ENCODE measurements at places on chromosomes 4 and X. TPM values are rescaled to one million over a fixed set of nuclear protein-coding genes. Genes with fewer than 3 reads are reported as not detected.

Gene CNKSR2
- total RNA-seq = not detected

Gene MAGEH1
- total RNA-seq = 11.7 TPM

Gene PARM1
- not detected for total RNA-seq

Gene GSX2
- not detected for total RNA-seq

Gene GYG2
- 1.0 TPM for total RNA-seq

Gene FOXR2
- total RNA-seq = not detected

Gene TRAPPC11
- total RNA-seq = 24.0 TPM

Gene USP17L22
- not detected for total RNA-seq

Gene SHROOM4
- total RNA-seq = 20.7 TPM

Gene GLRA2
- not detected for total RNA-seq

Gene SNCA
- 116 TPM for total RNA-seq

Gene SFRP2
- total RNA-seq = not detected

Gene MBNL3
- 0.26 TPM for total RNA-seq

DNA sequence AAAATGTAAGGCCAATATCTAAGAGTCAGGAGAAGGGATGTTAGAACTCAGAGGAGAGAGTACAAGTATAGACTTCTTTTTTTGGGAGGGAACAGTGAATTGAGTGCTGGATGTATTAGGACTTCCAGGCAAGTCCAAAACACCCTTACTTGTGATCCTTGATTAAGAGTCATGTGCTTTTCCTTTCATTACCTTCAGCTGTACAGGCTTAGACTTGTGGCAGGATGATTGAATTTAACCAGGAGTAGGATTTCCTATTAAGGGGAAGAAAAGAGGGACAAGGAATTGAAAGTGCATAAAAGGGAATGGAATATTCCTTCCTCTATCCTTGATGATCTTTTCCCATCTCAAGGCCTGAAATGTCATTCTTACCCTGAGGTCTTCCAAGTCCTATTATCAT is 606.7 kb downstream of the STIM2 start:
- no peak for DNase-seq

DNA sequence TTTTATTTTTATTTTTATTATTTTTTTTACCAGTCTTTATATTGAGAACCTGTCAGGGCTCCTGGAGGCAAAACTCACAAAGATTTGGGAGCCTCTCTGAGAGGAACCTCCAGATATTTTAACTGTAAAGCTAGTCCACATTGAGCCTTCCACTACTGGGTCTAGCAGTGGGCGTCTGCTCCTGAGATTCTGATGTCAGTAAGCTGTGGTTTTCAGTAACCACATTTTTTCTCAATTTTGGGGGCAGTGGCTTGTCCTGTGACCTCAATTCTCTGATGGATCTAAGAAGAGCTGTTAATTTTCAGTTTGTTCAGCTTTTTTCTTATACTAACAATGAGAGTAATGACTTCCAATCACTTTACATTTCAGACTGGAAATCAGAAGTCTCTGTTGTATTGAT is 23.6 kb upstream of the GPRASP1 start:
- DNase-seq = no peak

DNA sequence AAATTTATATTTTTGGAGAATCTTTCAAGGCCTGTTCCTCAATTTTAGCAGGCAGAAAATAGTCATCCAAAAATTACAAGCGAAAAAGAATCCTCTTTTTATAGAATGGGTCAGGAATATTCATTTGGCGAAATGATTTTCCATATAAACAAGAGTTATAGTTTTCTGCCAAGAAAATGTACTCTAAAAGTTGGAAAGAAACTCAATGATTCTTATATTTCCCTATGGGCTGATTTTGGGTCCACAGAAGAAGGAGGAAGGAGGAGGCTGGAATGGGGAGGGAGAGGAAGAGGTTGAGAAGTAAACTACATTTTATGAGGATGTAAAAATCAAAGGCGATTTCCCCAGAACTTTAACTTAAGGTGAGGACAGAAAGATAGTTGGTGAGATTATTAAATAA is 159.3 kb downstream of the DCAF12L1 start:
- DNase-seq = no peak

- peak; percentile 75 for DNase-seq
Measured at GRCh38 chr4:136864604-136865185, 667.6 kb downstream of the PCDH18 start.

GRCh38 chr4:58734030-58734674 is 1624.0 kb upstream of the IGFBP7 start:
- no peak for DNase-seq

- no peak for DNase-seq
Measured at GRCh38 chr4:24734511-24734910, 60.9 kb upstream of the SOD3 start.

DNA sequence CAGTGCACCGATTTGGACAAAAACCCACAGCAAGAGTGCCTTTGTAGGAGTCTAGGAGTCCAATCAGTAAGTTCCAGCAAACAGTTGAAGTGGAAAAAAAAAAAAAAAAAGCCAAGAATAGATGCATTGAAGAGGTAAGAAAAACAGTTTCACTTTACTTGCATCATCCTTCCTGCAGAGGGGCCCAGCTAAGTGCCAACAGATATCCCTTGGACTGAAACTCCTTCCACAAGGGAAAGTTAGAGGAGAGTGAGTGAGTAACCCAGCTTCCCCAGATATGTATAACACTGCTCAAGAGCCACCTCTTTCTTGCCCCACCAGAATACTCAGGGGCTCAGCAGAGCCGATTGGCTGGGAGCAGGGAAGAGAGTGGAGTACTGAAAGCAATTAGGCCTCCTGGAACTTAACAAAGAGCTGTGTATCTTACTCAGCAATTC is 617.7 kb upstream of the SMIM31 start:
- DNase-seq = no peak

DNA sequence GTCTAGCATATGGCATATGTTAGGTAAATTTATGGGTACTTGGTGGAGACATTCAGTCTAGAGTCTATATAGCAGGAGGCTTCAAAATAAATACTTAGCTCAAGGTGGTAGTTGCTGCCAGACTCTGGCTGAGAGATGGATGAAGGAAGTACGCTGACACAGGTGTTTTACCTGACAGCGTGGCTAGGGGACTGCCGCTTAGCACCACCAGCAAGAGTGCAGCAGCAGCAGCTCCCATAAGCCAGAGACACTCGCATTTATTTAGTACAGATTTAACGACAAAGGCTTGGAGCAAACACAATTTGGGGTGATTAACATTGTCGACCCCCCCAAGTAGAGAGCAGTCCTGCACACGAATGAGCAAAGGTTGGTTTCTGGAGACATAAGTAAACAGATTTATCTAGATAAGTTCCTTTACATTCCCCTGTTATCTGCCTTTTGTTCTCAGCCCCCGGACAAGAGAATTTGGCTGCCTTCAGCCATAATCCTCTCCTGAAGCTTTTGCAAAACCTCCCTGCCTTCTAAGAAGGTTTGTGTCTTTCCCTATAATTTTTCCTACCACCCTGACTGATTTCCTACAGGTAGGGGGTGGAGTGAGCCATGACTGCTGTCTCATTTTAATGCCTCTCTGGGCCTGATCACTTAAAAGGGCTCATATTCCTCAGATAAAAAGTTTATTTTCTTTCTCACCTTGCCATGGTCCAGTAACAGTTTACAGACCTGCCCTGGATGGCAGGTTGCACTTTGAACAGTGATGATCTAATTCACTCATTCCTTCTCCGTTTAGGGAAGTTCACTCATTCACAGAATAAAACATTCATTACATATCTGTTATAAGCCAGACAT is 64.6 kb downstream of the RHOH start:
- no peak for DNase-seq

DNA sequence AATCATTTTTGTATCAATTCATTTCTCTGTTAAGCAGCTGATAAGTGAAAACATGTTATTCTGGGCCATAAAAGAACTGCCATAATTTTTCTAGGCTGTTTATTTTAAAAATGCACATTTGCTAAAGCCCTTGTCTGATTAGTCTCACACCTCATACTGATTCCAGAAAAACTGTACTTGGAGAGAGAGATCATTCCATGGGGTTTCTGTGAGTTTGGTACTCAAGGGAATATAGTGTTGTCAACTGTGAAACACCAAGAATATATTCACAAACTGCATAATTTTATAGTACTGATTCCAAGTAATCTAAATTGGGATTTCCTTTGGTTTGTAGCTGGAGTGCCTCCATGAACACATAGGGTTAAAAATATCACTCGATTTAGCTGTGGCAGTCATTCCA is 547.6 kb downstream of the RPA4 start:
- DNase-seq = no peak

GRCh38 chrX:132292793-132293192 is 73.5 kb upstream of the RAP2C start:
- DNase-seq = peak; percentile 38

DNA sequence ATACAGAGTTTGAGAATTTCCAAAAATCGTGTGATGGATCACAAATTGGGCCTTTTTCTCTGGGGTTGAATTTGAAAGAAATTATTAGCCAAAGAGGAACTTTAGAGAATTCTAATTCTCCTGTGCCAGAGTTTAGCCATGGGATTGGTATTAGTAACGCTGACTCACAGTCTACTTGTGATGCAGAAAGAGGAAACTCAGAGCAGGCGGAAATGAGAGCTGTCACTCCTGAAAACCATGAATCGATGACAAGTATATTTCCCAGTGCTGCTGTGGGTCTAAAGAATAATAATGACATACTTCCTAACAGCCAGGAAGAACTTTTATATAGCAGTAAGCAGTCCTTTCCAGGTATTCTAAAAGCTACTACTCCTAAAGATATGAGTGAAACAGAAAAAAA is 64.9 kb downstream of the N4BP2 start:
- DNase-seq = peak; percentile 97

DNA sequence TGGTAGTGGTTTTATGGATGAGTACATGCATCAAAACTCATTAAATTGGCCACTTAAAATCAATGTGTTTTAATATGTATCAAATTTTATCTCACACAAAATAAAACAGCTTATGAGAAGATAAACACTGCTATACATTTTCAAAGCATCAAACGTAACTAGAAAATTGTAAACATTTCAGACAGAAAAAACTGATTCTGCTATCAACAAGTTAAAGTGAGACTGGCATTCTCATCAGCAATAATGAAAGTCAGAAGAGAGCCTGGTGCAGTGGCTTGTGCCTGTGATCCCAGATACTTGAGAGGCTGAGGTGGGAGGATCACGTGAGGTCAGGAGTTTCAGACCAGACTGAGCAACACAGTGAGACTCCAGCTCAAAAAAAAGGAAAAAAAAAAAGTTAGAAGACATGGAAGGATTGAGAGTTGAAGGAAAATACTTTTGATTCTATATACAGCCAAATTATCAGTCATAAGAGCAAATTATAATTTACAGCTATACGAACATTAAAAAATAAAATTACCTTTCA is 2.9 kb downstream of the TBCK start:
- DNase-seq = no peak

DNA sequence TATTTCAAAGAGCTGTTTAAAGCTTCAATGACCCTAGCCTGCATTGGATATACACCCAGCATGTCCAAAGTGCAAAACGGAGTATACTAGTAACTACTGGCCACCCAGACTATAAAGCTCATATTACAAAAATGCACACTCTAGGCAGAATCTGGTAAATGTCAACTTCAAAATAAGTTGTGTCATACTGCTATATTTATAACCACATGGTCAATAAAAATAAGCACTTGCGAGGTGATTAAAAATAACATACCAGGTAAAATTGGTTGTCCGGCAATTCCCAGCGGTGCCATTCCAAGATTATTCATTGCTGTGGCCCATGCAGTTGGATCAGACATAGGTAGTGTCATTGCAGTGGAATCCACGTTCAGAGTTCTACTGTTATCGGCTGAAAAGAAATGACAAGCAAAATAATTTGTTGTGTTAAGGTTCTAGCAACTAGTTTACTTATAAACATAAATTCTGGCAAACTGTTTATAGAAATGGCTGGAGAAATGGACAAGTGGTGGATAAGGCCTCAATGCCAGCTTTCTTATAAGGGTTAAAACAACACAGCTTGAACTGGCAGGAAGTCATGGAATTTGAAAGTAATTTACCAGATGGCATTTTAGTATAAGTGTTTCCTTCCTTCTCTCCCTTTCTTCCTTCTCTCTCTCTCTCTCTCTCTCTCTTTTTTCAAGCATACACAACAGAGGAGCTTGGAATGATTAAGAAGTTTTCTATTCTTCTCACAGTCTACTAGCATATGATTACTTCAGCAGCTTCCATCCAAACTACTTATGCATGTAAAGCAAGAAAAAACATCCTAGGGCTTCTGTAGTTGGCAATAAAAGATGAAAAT is 199.9 kb downstream of the ENOX2 start:
- peak; percentile 31 for DNase-seq

GRCh38 chr4:98230961-98231360 is 30.2 kb upstream of the RAP1GDS1 start:
- DNase-seq = no peak

- DNase-seq = no peak
Measured at GRCh38 chr4:42594888-42595287, 62.0 kb downstream of the ATP8A1 start.
